Heart right ventricle (tissue), 16 donors: ENCODE measurements at places on chromosomes 2 and 18. TPM values are rescaled to one million over a fixed set of nuclear protein-coding genes. Genes with fewer than 3 reads are reported as not detected.
A peak's percentile ranks its signal among the peaks of the same experiment; 100 is the strongest.

- H3K27ac ChIP-seq: peak overlapping the region; percentile 22
- H3K4me3 ChIP-seq: no peak overlapping the region
- no peaks in the 10 kb centered on the region for H3K27me3 ChIP-seq
- DNase-seq: no peak
Measured at GRCh38 chr18:45517181-45517741, 98.0 kb upstream of the SLC14A2 start.

DNA sequence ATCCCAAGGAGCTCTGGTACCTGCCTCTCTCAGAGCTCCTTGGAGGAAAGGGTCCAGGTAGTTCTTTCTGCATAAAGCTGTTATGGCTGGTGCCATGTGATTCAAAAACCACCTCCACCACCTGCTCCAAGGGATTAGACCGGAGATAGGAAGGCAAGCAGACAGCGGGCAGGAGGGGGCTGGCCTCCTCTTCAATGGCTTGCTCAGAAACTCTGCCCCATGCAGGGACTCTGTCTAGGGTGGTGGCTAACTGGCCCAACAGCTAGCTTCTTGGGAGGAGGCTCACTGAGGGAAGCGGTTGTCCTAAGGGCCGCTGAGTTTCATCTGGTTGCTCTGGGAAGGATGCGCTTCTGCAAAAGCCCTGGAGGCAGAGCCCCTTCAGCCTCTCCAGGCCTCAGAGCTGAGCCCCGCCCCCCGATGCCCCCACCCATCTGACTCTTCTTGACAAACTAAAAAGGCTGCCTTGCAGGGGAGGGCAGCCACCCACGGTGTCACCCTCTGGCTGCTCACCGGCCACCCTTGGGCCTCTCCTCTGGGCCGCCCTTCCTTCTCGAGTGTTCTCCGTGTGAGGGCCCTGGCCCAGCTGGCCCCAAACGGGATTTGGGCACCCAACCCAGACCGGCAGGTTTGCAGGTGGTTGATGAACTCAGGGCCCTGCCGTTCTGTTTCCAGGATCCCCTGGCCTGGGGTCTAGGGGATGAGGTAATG is 90.2 kb downstream of the MCFD2 start:
- no peaks in the 10 kb centered on the region for H3K36me3 ChIP-seq
- H3K4me3 ChIP-seq: no peak overlapping the region
- no peaks in the 10 kb centered on the region for H3K27me3 ChIP-seq
- no peak for DNase-seq

- H3K4me3 ChIP-seq: no peak overlapping the region
- no peaks in the 10 kb centered on the region for H3K36me3 ChIP-seq
- DNase-seq: no peak
- H3K4me1 ChIP-seq: peaks cover 13% of the 10 kb centered on the region
- H3K27me3 ChIP-seq: no peaks in the 10 kb centered on the region
Measured at GRCh38 chr18:44878335-44878734, 197.6 kb downstream of the SETBP1 start.

Gene FAM110C
- total RNA-seq: 2.4 TPM

- DNase-seq: no peak
- H3K36me3 ChIP-seq: no peaks in the 10 kb centered on the region
- H3K27ac ChIP-seq: no peak overlapping the region
- no peak overlapping the region for H3K4me3 ChIP-seq
- no peaks in the 10 kb centered on the region for H3K27me3 ChIP-seq
Measured at GRCh38 chr18:74831571-74832250, 234.0 kb downstream of the ZNF407 start.
